ENCODE measurements at places on chromosomes 5 and 9. TPM values are rescaled to one million over a fixed set of nuclear protein-coding genes. Genes with fewer than 3 reads are reported as not detected.

Gene FAM153A
- not detected for total RNA-seq

DNA sequence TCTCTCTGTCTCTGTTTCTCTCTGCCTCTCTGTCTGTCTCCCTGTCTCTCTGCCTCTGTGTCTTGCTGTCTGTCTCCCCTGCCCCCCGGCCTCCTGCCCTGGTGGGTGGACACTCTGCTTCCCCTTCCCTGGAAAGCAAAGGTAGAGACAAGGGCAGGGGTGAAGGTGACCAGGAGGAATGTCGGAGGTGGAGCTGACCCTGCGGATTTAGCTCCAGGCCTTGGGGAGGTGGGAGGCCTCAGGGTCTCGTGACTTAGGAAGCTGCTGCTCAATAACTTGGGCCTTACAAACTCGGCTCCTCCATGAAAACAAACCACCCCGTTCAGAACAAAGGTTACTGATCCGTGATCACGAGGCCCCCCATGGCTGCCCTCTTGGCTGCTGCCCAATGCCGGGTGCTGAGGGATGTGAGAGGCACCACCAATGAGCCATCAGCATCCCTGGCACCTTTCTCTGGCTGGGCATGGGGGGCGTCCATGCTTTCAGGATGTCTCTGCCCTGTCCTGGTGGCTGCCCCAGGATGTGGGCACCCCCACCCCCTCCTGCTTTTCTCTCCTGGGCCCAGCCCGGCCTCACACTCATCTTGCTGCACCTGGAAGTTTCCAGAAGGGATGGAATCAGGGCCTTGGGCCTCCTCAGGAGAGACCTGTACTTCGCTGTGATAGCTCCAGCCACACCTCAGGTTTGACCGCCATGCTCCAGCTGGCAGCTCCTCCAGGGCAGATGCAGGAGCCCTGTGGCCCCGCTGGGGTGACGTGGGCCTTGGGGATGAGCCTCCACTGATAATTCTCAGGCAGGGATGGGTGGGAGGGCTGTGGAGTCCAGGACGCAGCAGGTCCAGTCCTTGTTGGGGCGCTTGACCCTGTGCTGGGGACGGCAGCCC, 14.8 kb upstream of the SLC6A19 start:
- no peak overlapping the region for H3K27ac ChIP-seq
- no peaks in the 10 kb centered on the region for H3K4me1 ChIP-seq
- no peak overlapping the region for H3K4me3 ChIP-seq
- no peaks in the 10 kb centered on the region for H3K27me3 ChIP-seq

Gene ACSL6
- total RNA-seq = 7.6 TPM

Gene SARDH
- total RNA-seq = 1.3 TPM

Gene STK10
- 18.4 TPM for total RNA-seq

GRCh38 chr9:3887221-3887653, 361.4 kb upstream of the RFX3 start:
- no peak overlapping the region for H3K4me3 ChIP-seq
- H3K4me1 ChIP-seq = no peaks in the 10 kb centered on the region
- no peak overlapping the region for H3K27ac ChIP-seq
- H3K36me3 ChIP-seq = no peaks in the 10 kb centered on the region

Gene DNAJC25
- 2.2 TPM for total RNA-seq

GRCh38 chr9:122207096-122207495, 21.7 kb downstream of the LHX6 start:
- H3K4me1 ChIP-seq = no peaks in the 10 kb centered on the region
- DNase-seq = no peak
- no peak overlapping the region for H3K27ac ChIP-seq
- H3K27me3 ChIP-seq = no peaks in the 10 kb centered on the region

Gene MLLT3
- total RNA-seq = 16.8 TPM

All from ascending aorta (tissue), 2 donors.